ENCODE measurements at places on chromosomes 3 and 15. TPM values are rescaled to one million over a fixed set of nuclear protein-coding genes. Genes with fewer than 3 reads are reported as not detected.

GRCh38 chr15:70579766-70580165 lies 183.6 kb downstream of the UACA start:
- no peak for DNase-seq

DNA sequence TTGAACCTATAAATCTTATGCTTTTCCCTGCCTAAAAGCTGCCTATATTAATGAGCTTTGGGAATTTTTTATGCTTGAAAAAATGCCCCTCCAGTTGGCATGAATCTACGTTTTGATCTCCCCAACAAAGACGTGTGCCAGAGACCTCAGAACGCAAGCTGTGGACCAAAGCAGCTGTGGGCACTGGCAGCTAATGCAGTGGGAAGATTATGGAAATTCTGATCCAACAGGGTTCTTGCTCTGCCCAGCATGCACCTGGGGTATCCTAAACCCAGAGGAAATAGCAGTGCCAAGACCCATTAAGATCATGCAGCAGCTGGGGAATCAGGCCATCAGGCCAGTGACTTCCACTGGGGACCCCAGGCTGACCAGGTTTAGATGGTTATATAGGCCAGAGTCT lies 423.0 kb downstream of the ZBBX start:
- no peak for DNase-seq

GRCh38 chr15:35545316-35545823 lies 595 bp downstream of the DPH6 start:
- no peak for DNase-seq

- no peak for DNase-seq
Observed at GRCh38 chr15:60721707-60722106, 242.8 kb upstream of the ICE2 start.

DNA sequence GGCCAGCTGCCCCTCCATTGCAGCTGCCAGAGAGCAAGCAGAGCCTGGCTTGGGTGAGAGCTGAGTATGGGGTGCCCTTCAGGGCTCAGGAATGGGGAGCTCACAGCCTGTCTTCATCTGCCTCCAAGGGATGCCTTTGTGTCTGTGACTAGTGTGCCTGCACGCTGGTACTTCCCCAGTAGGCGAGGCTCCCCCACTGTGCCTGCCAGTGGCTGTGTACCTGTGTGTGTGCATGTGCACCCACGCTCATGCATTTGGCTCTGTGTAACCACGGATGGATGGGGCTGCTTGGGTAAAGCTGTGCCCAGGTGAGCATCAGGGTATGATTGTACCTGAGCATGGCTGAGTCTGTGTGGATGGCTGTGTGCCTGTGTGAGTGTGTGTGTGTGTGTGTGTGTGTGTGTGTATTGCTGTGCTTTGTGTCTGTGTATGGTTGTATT lies 2.3 kb upstream of the GRM2 start:
- DNase-seq = no peak

GRCh38 chr3:63652066-63652725 lies at the start of gene SNTN:
SNTN (plus strand) TSS chr3:63652675; CDS start chr3:63652688, 13 bp downstream.
- no peak for DNase-seq

GRCh38 chr15:98943601-98944151 lies 63.9 kb downstream of the PGPEP1L start:
- DNase-seq = no peak

DNA sequence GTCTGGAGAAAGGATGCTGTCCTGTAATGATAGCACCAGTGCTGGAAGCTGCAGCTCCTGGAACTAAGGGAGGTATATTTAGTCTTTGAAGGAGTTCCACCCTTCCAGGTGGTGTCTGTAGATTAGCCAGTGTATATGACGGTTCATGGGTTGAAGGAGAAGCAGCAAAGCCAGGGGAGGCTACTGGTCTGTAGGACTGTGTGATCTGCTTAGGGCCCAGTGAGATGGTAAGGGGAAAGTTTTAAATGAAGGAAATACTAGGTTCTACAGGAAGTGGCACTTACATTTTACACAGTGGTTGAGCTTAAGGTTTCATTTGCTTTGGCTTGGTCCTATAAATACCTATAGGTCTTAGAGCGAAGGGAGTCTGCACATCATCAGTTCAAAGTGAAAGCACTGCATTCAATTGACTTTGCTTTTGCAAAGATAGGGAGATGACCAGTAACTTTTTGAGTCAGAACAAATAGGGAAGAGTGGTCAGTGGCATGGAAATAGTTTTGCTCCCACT lies 5.6 kb downstream of the SLC25A38 start:
- DNase-seq = no peak

GRCh38 chr3:194554473-194555123 lies 67.8 kb upstream of the ATP13A3 start:
- DNase-seq = no peak

DNA sequence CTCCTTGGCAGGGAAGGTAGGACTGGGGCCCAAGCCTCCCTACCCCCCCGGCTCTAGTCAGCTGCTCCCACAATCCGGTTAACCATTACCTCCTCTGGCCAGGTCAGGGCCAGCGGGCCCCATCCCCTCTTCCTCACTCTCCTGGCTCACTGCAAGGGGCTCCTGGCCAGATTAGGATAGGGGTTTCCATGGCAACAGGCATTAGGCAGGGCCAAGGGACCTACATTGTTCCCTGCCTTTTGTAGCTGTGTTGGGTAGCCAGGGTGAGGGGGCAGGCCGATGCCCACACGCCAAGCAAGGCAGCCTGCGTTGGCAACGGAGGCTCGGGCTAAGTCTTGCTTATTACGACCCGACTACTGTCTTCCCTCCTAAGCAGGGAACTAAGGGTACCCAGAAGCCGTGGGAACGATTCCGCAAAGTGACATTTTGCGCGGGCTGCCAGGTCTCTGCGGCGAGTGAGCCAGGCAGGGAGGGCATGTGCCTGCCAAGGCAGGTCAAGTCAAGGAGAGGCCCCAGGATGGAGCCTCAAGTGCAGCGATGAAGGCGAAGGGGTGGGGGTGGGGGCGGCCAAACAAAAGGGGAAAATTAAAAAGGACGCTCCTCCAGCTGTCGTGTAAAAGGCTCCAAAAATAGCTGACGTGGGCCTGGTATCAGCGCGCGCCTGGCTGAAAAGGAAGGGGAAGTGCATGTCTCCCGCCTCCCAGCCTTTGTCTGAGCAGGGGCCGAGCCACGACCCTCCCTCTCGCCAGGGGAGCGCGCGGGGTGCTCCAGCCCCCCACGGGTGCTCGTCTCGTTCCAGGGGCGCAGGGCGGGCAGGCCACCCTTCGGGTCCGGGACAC lies 919 bp downstream of the IDH2 start:
- no peak for DNase-seq

DNA sequence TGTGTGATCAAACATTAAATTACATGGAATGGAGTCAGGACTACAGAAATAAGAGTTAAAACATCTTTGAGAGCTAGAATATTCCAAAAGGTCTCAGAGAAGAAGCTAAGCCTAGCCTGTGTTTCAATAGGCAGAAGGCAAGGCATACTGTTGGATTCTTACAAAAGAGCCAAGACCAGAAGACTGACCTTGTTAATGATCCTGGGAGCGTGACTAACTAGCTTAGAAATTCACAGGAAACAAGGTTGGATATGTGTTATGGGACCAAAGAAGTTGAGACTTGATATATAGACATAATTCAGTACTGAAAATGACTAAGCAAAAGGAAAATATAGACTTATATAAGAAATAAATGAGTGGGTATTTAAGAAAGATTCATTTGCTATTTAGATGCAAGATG lies 50.1 kb downstream of the FEZF2 start:
- no peak for DNase-seq

DNA sequence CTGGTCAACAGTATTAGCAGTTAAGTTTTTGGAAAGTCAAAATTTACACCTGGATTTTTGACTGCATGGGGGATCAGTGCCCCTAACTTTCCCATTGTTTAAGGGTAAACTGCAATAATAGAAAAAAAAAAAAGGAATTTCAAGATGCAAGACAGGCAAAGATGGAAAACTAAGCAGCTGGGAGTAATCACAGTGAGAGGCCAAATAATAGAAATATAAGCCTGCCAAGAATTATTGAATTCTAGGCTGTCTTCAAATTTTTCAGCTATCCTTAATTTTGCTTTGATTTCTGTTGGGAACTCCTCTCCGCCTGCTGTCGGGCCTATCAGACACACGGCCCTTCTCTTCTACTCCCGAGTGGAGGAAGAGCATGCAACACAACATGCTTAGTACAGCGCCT lies 215.5 kb upstream of the LMCD1 start:
- DNase-seq = no peak

- DNase-seq = no peak
Observed at GRCh38 chr3:191740712-191741111, 279.7 kb downstream of the PYDC2 start.

CYP19A1 gene
- total RNA-seq = not detected

EPB42 gene
- total RNA-seq = not detected

FOXB1 gene
- total RNA-seq = 0.14 TPM

CAND2 gene
- 3.5 TPM for total RNA-seq
